ENCODE measurements at places on chromosomes 2 and 18.

- DNase-seq = no peak
These were observed 141.1 kb downstream of the CSRNP3 start for GRCh38 chr2:165610591-165611029.

GRCh38 chr2:239828192-239828972 is 196.8 kb downstream of the NDUFA10 start:
- DNase-seq = no peak

DNA sequence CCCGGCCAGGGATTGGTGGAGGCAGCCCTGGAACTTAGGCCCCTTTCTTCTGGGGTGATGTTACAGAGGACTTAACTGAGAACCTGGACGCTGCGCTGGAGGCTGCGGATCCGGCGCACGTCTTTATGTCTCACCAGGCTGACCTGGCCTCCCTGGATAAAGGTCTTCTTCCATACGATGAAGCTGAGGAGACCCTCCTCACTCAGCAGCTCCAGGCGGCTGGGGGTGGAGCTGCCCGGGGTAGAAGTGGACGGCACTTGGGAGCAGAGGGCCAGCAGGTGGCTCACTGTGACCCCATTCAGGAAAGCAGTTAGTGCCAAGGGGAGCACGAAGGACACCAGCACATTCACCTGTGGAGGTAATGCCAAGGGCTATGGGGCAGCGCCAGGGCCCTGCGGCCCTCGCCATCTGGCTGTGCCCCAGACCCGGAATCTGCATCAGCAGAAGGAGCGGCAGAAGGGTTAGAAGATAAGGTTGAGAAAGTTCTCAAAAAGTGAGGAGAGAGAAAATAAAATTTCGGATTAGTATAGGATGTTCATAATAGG is 8.0 kb downstream of the NTSR2 start:
- no peak for DNase-seq

- peak; percentile 47 for DNase-seq
These were observed 32.9 kb upstream of the CCDC93 start for GRCh38 chr2:118046634-118047210.

DNA sequence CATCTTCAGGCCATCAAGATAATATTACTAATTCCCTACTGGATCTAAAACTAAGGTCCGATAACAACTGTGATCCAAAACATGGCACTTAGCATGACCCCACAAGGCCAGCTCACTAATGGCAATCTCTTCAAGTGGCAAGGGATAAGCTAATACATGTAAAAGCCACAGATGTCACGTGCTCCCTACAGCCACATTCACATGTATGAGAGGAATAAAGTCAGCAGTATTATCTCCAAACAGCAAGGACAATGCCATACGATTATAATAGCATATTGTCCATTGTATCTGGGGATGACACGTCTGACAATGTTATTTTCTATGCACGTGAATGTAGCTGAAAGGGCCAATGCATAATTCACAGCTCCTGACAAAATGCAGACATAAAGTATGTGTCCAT is 56.0 kb downstream of the KLF7 start:
- no peak for DNase-seq

- DNase-seq = no peak
These were observed 98.5 kb upstream of the SMIM21 start for GRCh38 chr18:75526038-75526437.

GRCh38 chr2:4965556-4966320 is 726.4 kb upstream of the SOX11 start:
- no peak for DNase-seq

DNA sequence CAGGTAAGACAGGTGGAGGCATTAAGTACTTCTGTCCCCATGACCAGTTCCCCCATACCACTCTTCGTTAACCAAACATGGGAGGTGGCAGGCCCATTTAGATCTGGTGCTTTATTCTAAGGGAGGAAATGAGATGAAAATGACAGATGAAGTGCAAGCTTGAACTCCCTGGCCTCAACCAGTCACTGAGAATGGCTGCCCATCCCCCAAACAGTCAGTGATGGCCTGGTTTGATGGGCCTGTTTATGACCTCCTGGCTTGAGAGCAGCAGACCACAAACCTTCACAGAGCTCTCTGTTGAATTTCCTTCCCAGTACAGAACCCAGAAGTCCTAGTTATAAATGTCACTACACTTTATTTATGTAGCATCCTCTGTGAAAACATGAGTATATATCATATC is 31.1 kb downstream of the EPAS1 start:
- no peak for DNase-seq

- DNase-seq = no peak
These were observed 77.7 kb downstream of the TRIM43 start for GRCh38 chr2:95669441-95669991.

- DNase-seq = no peak
These were observed 45.9 kb downstream of the NCK2 start for GRCh38 chr2:105790461-105791149.

- no peak for DNase-seq
These were observed 1.4 kb downstream of the MCM6 start for GRCh38 chr2:135874777-135875365.

DNA sequence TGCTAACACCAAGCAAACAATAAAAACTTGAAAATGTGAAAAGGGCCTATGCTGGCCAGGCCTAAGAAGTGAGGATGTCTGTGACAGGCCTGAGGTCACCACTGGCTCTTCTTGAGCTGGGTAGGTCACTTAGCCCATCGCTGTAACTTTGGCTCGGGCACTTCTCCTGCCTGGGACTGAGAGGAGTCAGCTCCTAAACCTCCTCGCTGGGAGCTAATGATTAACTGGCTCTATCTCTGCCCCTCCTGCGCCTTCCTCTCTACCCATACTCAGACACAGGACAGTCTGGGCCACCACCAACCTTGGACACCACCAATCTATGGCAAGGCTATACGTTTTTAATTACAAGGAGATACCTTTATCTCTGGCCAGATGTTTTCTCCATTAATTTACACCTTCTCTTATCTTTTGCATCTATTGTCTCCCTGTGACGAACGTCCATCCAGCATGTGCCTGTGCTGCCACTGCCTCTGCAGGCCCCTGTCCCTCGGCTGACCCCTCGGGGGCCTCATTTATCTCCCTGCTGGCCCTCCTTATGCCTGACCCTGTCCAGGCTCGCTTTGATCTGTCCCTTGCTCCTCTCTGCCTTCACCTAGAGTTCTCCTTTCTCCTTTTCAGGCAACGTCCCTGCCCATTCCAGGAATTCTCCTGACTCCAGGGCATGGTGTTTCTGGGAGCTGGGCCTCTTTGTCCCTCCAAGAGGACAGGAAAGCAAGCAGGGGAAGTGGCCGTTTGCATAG is 149.1 kb upstream of the GATA6 start:
- DNase-seq = no peak

- DNase-seq = no peak
These were observed 184.5 kb upstream of the LRP1B start for GRCh38 chr2:142315346-142315745.

GRCh38 chr2:152413228-152414030 is 78.5 kb downstream of the FMNL2 start:
- DNase-seq = no peak

DNA sequence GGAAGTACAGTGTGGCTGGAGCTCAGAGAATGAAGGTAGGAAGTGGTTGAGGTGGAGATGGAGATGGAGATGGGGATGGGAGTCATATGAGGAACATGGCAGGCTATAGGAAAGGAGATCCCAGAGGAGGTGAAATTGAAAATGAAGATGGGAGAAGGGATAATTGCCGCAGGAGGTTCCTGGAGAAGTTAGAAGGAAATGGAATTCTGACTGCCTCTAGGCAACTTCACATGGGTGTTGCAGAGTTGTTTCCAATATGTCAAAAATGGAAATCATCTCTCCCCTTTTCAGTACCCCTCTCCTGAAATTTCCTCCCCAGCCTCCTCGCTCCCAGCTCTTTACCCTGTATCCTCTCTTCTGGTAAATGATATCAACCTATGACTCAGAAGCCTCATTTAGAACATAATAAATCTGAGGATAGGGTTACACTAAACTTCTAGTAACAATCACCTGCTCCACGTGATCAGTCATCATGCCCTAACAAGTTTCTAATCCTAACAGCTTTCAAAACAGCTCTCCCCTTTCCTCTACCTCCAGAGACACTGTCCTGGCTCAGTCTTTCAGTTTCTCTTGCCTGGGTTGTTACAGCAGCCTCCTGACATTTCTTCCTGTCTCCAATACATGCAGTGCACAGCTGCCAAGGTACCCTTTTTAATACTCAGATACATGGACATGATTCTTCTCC is 201.9 kb upstream of the RBMS1 start:
- peak; percentile 66 for DNase-seq

- DNase-seq = peak; percentile 69
These were observed at the start of gene C2orf68 for GRCh38 chr2:85611705-85612587. Gene C2orf68 (minus strand): TSS chr2:85612066. CDS start chr2:85611984, 82 bp downstream.

DNA sequence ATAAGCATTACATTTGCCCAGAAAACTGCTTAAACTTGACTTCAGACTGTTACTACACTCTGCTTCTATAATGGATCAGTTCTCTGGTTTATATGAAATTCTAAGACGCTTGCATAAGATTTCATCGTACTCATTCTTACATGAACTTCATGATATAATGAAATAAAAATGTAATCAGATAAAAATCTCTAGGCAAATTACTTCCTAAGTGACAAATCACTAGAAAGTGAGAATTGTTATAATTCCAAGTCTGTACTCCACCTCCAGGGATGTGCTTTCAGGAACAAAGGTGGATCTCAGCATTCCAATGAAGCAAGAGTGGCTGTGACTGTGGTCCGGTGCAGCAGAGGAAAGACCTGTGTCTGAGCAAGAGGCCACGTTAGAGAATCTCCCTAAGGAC is 226.2 kb downstream of the PIEZO2 start:
- DNase-seq = no peak

DNA sequence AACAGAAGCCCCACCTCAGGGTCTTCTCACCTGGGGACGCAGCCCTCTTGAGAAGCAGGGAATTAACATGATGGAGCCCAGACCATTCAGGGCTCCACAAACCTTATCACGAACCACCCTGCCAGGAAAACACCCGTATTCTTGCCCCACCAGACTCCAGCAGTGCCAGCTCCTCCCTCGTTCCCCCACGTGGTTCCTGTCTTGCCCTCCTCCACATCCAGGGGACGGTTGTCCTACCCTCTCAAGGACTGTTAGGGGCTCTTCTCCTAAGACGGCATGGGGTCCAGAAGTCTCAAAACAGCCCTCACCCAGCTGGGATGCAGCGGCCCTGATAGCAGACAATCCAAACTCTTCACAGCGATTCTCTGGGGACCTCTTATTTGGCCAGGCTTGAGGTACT is 372.2 kb upstream of the HS6ST1 start:
- no peak for DNase-seq

- DNase-seq = no peak
These were observed 82.3 kb downstream of the KCTD1 start for GRCh38 chr18:26466026-26466425.

DNA sequence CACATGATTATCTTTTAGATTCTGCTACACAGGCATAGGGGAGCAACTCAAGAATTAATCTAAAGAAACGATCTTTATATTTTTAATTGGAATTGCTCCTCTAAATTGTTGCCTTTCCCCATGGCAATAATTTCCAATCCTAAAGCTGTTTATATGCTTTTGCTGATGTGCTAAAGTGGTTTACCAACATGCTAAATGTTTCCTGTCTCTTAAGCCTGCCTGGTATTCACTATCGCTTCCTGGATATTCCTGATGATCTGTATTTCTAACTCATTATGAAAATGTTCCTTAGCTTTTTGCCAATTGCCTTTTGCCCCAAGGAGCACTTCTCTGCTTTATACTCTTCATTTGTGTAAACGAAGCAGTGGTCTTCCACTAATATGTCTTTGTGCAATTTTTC is 65.8 kb downstream of the PTPN2 start:
- DNase-seq = no peak

DNA sequence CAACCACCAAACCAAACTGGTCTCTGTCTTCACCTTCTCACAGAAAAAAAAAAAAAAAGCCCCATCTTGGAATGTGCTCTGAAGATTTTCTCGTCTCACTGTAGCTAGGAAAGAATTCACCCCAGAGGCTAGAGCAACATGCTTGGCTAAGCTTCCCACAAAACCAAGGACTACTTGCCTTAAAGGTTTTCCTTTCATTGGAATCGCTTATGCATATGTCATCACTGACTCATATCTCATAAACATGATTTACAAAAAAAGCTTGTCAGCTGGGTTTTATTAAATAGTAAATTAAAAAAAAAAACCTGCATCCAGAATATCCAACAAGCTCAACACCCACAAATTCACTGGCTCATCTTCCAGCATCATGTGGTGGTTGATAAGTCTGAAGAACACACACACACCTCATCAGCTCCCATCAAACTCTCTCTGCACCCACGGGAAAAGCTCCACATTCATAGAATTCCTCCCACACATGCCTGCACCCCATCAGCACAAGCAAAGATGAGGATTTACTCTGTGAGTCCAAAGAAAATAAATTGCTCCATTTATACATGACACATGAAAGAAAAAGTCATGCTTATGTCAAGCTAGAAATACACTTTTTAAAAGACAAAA is 182.0 kb upstream of the TRIB2 start:
- DNase-seq = no peak

- no peak for DNase-seq
These were observed 21.1 kb upstream of the KCNJ3 start for GRCh38 chr2:154677401-154677800.

DNA sequence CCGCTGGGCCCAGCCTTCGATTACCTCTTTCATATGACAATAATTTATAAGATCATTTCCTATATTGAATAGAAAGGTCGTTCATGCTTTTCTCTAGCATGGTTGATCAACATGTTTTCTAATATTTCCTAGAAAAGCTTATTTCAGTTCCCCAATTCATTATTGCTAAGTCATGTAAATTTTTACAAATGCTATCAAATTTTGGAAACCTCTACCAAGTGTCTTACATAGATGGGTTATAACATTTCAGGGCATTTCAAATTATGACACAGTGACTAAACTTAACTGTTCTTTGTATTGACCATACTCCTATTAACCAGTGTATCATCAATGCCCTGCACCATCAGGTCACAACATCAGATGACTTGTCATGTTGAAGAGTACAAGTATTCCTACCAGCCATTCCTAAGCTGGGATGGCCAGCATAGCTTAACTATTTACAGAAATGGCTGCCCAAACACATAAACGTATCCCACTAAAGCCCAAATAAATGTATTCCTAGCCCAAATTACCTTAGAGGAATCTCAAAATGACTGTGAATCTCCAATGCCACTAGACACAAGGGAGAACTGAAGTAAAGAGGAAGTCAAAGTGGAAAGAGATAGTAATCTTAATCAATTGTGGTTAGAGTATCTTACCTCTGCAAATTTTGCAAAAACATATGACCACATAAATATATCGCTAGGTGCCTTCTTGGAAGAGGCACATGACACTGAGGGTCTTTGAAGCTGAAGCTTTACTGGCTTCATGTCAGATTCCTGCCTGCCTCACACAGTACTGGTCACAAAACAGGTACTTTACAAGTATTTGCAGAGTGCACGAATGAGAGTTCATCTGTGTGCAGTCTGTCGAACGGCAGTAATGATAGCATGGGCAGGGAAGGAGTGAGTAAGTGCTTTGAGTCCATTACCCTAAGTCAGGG is 87.3 kb upstream of the TLK1 start:
- no peak for DNase-seq

GRCh38 chr2:241695651-241696050 is 6.2 kb upstream of the ING5 start:
- no peak for DNase-seq

DNA sequence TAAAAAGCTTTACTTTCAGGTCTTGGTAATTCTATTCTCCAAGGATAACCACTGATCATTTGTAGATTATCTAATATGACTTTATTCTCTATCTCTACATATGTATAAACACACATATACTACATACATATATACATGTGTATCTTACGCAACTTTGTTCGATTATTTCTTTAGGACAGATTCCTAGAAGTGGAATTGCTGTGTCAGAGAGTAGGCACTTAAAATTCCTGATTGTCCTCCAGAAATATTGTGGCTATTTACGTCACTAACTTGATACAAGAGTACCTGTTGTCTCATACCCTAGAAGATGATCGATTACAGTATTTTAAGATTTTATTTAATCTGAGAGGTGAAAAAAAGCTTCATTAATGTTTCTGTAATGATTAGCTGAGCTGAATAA is 57.9 kb downstream of the FAM98A start:
- DNase-seq = no peak

Measured in NCI-H524 (cell line).